ENCODE measurements at places on chromosomes 1 and 21. TPM values are rescaled to one million over a fixed set of nuclear protein-coding genes. Genes with fewer than 3 reads are reported as not detected.
A peak's percentile ranks its signal among the peaks of the same experiment; 100 is the strongest.

GRCh38 chr1:91120936-91121335 is 99.1 kb upstream of the ZNF644 start:
- DNase-seq, result peak; percentile 56

- no peak for DNase-seq
Measured at GRCh38 chr1:110233861-110234260, 23.7 kb downstream of the KCNC4 start.

SSR2 gene
- polyA plus RNA-seq, result 467 TPM

GRCh38 chr1:115888976-115889375 is 48.0 kb upstream of the NHLH2 start:
- no peak for DNase-seq

DNA sequence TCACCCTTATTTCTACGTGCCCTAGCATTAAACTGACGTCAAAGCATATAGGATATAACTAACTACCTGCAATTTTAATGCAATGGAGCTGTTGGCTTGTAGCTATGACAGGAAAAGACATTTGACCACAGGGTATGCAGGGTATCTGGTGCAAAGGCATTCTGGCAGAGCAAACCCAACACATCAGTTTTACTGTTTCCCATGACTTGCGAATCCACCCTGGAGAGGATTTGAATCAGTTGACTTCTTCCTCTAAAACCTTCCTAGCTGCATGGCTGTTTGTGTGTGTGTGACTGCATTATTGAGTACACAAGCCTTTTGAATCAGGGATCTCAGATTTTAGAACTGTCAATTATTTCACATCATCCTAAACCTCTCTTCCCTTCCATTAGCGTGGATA is 41.7 kb upstream of the SYT14 start:
- DNase-seq, result no peak

RAB29 gene
- polyA plus RNA-seq, result 20.0 TPM

DNA sequence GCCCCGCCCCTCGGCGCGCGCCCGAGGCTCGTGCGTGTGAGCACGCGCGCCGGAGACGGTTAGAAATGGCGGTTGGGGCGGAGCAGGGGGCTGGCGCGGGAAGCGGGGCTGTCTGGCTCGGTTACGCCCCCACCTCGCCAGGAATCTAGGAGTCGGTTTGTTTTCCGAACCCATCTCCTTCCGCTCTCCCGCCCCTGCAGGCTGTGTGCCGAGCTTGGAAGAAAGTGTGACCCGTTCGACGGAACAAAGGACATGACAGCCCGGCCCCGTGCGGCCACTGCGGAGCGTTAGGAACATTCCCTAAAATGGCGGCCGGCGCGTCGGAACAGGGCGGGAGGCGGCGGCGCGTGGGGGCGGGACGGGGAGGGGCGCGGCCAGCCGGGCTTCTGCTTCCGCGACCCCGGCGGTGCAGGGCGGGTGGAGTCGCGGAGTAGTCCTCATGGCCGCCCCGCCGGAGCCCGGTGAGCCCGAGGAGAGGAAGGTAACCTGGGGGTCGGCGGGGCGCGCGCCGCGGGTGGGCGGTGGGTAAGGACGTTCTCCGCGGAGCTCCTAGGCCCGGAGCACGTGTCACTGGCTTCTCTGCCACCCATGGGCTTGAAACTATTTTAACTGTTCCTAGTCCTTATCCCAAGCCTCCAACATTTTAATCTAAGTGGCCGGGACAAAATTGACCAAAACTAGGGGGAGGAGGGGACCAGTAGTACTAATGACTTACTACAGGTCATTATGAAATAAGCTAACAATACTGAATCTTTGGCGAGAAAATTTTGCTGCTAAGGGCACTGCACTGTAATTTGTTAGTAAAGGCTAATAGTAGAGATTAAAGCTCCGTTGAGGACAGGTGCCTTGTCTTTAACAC is at the start of gene COX20:
Gene COX20 (plus strand): TSS at position 383 of the 859 bp plus-strand sequence. CDS start 57 bp downstream, at position 440.
- DNase-seq, result no peak

DNA sequence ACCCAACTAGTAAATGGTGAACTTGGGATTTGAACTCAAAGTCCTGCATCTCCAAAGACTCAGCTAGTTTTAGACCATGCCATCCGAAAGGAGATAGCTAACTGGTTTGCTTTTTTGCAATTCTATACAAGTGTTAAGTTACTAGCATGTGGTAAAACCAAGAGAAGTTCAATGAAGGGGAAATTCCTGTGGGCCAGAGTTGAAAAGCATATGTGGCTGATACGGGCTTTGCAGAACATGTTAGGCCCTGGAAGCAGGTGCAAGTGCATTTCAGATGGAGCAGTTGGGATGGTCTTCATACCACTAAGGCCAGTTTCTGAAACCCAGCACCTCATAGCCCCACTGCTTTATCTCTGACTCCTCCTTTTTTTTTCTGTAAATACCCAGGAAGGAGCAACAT is 620.9 kb downstream of the PLPP3 start:
- DNase-seq, result no peak

PGBD5 gene
- polyA plus RNA-seq, result 0.54 TPM

DNA sequence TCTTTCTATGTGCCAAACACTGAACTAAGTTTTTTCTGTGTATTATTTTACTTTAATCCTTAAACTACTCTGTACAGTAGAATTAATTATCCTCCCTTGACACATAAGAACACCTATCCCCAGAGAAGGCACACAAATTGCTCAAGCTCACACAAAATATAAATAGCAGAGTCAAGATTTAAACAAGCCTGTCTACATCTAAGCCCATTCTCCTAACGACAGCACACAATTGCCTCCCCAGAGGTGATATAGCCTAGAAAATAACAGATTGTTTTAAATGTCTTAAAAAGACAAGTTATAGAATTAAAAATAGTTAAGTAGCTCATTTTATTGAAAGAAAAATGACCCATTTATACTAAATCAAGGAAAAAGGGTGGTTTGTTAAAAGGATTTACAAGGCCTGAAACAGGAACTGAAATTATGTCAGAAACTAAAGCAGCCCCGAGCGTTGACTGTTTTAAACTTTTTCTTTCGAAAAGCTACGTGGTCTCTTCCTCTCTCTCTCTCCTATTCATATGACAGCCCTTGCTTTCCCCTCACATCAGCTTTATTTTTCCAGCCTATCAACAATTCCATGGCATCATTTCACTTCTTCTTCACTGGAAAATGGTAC is 30.5 kb downstream of the TNFSF18 start:
- DNase-seq, result no peak

All from lung (tissue), 17 donors.